GM12892 (cell line): ENCODE measurements at places on chromosomes 7 and 10.
A peak's percentile ranks its signal among the peaks of the same experiment; 100 is the strongest.

- DNase-seq, result no peak
Observed at GRCh38 chr7:103240806-103241205, 56.4 kb upstream of the PMPCB start.

- DNase-seq, result no peak
Observed at GRCh38 chr10:18144396-18144795, 4.2 kb downstream of the CACNB2 start.

- DNase-seq, result no peak
Observed at GRCh38 chr10:14311206-14311957, 19.3 kb downstream of the FRMD4A start.

GRCh38 chr7:45068236-45069023 lies 20.3 kb downstream of the NACAD start:
- DNase-seq, result no peak

DNA sequence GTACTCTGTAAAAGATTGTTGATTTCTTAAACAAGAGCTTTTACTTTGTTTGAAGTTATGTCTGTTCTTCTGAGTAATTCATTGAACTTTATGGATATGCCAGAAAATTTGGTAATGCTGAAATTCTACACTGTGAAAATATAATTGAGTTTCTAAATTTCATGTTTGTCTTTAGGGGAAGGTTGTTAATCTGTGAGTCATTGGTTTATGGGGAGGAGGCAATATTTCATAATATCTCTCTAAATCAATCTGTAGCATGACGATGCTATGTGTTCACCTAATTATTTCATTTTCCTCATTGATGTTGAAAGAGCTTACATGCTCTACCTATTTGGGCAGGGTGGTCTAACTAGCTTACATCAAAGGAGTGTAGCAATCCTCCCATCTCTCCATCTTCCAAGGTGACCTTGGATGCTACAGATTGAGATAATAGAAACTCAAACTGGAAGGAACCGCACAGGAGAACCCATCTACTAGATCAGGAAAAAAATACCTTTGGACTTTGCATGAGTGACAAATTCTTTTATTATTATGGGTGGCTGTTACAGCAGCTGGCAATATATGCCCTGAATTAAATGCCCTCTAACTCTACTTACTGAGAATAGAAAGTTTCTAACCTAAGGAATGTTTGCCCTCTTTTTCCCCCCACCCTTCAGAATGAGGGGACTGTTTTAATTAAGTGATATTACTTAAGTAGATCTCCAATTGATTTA lies 8.4 kb upstream of the SNX13 start:
- no peak for DNase-seq

DNA sequence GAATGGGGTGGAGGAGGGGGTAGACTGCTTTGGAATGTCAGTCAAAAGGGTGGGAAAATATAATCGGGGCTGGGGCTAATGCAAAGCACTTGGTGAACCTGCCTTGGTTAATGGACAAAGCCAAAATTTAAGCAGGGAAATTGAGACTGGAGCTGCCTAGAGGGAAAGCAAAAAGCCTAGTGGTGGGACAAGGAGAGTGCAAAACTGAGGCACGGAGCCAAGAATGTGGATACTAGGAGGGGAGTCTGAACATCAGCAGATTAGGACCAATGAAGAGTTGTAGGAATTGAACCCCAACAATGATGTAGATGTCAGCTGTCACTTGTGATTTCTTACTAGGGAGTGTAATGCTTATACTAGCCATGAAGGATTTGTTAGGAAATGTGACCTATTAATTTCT lies 195.9 kb downstream of the MDFIC start:
- no peak for DNase-seq

DNA sequence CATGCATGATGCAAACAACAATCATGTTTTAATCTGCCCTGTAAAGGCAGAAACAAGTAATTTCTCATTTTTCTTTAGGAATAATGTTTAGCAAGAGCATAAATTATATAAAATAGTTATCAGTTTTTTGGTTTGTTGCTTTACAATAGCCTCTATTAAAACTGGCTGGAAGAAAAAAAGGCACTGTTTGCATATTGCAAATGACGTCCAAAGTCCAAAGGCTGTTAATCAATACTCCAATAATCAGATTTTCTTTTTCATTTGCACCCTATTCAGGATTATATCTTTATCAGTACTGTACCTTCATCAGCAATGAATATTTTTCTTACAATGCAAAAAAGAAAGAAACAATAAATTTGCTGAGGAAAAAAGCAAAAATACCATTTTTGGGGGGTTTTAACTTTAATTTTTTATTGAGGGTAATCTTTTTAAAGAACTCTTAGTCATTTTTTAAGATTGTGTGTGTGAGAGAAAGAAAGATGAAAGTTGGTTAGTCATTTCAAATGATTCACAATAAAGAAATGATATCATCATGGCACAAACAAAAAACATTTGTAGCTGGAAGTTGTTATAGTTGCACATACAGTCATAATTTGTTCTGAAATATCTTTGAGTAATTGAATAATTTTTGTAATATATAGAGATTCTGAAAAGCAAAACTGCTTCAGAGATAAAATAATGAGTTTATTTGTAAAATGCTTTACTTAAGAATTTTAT lies 44.4 kb upstream of the AKR1C2 start:
- no peak for DNase-seq

DNA sequence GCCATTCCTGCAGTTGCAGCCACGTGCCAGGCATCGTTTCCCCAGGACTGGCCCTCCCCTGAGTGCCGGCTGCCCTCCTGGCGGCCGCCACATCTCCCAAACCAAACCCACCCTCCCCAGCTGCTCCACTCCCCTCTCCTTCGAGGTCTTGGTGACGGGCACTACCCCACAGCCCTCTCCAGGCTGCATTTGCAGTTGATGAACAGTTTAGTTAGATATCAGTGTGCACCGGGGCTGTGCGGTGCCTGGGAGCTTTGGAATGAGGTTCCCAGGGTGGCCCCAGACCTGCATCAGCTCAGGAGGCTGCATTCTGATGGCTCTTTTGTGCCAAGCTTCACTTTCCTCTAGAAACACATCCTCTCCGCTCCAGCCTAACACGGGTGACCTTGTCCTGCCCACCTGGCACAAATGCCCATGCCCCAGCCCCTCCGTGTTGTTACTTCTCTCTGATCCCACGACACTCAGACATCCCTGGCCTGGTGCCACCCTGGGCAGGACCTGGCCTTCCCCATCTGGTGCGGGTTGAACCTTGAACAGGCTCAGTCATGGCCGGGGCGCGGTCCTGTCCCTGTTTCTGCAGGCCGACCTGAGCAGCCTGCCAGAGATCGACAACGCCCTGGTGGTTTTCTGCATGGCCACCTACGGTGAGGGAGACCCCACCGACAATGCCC lies 14.5 kb downstream of the TMEM120A start:
- DNase-seq, result no peak

DNA sequence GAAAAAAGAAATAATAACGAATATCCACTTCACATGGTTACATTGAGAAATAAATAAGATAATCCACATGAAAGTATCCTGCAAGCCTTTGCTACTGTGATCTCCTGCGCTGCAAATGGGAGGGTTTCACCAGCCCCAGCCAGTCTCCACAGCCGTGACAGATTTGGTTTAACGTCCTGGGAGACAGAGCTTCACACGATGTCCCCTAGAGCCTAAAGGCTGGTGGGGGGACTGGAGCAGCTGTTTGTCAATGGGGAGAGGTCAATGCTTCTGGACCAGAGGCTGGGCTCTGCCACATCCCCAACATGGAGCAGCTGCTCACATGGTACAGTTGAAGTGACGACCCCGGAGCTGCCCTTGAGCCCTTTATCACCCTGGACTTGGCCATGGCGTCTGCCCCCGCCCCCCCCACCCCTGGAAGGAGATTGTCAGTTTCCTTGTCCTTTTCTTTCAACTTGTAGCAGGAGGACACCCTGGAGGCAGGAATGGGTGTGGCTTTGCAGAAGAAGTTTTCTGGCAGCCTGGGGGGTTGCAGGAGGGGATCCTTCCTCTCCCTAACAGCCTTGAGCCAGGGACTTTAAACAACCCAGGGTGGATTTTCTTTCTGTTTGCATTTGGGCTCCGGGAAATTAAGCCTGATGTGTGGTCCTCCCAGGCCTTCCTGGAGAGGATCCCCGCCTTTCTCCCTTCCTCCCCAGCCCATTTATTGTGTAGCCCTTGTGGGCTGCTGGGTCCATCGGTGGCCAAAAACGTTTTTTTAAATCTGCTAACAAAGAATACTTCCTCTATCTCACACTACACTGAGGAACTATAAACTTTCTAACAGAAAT lies 37.0 kb upstream of the MXI1 start:
- no peak for DNase-seq

DNA sequence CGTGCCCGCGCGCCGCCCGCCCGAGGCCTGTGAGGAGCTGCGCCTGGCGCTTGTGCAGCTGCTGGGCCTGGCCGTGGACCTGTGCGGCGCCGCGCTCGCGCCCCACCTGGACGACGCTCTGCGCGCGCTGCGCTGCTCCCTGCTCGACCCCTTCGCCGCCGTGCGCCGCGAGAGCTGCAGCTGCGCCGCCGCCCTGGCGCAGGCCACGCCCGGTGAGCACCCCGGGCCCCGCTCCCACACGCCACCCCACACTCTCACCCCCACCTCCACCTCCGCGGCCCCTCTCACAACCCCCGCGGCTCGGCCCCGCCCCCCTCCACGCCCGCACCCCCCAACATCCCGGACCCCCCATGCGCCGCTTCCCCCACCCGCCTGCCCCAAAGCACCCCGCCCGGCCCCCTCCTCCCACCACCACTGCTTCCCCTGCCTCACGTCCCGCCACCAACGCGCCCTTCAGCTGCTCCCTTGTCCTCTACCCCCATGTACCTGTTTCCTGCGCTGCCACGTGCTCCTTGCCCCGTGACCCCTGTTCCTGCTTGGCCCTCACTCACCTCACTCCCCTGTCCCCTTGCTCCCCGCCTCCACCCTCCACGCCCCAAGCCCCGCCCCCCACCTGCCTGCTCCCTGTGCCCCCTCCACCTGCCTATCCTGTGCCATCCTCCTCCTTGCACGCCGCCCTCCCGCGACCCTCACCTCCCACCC lies at the start of gene PRKAR1B:
PRKAR1B (minus strand) TSS at position 178 of the 702 bp plus-strand sequence. CDS start 15,776 bp downstream, outside the sequence.
- DNase-seq, result peak; percentile 71

- DNase-seq, result no peak
Observed at GRCh38 chr7:105934572-105935185, 28.4 kb upstream of the CDHR3 start.

DNA sequence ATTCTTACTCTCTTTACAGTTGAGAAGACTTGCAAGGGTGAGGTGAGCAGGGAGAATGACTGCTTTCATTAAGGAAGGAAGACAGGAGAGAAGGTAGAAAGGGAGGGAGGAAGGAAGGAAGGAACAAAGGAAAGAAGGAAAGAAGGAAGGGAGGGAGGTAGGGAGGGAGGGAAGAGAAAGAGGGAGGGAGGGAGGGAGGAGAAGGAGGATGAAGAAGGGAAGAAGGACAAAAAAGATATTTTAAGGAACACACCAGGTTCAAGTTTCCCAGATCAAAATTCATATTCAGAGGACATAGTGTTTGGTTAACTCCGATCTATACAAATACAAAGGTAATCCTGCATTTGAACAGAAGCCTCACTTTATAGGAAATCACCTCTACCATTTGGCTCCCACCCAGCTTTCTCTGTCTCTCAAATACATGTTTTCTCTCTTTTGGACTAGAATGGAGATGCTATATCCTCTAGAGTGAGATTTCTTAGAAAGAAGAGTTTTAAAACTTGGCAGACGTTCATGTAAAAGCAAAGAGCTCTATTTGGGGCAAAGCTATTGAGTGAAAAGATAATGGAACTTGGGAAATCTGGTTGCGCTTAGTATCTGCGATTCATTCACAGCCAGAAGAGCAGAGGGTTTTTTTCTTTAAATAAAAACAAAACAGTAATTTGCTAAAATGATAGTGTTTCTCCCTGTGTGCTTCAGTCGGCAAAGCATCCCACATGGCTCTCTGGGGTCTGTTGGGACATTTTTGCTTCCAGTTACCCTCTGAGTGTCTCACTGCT lies 261.9 kb upstream of the LYZL1 start:
- DNase-seq, result no peak

DNA sequence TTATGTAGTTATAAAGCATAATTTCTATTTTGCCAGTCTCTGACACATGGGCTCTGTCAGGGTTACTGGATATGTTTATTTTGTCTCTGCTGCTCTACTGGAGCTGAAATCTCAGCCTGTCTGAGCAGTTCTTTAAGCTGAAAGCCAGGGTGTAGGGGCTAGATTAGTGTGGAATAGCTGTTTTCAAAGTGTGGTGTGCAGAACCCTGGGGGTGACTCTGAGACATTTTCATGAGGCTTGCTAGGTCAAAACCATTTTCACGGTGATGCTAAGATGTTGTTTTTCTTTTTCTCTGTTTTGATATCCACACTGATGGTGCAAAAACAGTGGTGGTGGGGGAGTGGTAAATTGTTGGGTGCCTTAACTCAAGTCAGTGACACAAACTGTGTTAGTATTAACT lies 45.5 kb downstream of the CREM start:
- no peak for DNase-seq

GRCh38 chr7:130896898-130897514 lies 163.0 kb upstream of the KLF14 start:
- DNase-seq, result peak; percentile 65

GRCh38 chr10:113005380-113005779 lies 55.3 kb downstream of the TCF7L2 start:
- DNase-seq, result no peak

GRCh38 chr7:155066417-155066950 lies 3.6 kb upstream of the HTR5A start:
- no peak for DNase-seq

DNA sequence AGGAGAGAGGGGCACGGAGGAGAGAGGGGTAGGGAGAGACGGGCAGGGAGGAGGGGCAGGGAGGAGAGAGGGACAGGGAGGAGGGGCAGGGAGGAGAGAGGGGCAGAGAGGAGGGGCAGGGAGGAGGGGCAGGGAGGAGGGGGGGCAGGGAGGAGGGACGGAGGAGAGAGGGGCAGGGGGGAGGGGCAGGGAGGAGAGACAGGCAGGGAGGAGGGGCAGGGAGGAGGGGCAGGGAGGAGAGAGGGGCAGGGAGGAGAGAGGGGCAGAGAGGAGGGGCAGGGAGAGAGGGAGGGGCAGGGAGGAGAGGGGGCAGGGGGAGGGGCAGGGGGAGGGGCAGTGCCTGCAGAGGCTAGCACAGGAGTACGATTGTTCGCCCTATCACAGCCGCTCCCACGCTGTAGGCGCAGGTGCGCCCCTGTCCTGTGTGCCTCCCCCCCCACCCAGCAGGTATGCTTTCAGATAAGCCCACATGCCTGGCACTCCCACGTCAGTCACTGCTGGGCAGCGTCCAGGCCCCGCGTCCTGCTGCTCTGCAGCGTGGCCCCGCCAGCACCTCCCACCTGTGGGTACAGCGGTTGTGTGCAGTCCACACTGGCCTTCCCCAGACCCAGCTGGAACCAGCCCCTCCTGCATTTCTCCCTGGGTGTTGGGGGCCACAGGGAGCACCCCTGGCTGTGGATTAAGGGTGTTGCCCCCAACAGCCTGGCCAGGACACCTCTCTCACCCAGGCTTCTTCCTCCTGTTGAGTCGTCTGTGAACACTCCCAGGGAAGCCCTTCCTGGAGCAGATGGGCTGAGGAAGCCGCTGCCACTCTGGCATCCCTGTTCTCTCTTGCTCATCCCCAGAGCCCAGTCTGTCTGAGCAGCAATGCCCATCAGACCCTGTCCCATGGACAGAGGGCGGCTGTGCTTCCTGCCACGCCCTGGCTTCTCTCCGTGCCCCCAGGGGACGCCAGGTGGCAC lies 10.8 kb downstream of the NKX6-2 start:
- no peak for DNase-seq
